ENCODE measurements at places on chromosomes 3 and 15.

DNA sequence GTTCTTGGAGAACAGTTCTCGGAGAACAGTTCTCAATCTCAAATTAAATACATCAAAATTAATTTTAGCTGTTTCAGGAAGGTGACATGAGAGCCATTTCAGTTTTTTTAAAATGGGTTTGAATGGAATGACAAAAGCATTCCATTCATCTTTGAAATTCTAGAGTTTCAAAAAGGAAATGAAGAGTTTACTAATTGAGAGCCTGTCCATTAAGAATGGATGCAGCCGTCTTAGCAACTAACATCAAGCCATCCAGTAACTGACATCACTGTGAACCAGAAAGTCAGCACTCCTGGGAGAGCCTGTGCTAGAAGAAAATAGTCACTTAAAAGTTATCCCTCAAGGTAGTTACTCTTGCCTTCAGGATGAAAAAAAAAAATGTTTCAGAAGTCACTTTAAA is 47.0 kb upstream of the FSTL1 start:
- DNase-seq = no peak

DNA sequence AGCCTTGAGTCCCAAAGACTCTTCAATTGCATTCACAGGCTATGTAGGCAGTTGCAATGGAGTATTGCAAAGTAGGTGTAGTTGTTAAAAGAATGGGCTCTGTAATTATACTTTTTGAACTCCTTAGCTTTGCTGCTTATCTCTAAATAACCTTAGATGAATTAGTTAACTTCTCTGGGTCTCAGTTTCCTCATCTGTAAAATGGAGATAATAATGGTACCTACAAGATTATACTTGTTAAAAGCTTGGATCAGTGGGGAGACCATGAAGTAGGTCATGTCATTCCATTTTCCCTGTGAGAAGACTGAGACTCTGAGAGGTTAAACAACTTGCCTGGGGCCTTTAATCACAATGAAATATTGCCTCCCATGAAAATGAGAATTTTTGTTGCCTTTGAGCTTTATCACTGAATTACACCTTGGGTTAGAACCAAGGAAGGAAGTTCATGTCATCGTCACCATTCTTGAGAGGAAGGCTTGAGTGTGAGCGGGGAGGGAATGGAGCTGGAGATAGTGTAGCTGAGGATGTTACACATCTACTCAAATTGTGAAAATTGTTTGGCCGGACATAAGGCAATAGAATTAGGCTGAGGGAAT is 38.1 kb downstream of the CTDSPL start:
- DNase-seq = no peak

GRCh38 chr3:69251078-69251805 is 128.8 kb upstream of the LMOD3 start:
- DNase-seq = no peak

- DNase-seq = no peak
Observed at GRCh38 chr15:62027263-62027565, 33.0 kb downstream of the VPS13C start.

- DNase-seq = peak; percentile 99
Observed at GRCh38 chr3:165642761-165643420, 194.3 kb downstream of the BCHE start.

DNA sequence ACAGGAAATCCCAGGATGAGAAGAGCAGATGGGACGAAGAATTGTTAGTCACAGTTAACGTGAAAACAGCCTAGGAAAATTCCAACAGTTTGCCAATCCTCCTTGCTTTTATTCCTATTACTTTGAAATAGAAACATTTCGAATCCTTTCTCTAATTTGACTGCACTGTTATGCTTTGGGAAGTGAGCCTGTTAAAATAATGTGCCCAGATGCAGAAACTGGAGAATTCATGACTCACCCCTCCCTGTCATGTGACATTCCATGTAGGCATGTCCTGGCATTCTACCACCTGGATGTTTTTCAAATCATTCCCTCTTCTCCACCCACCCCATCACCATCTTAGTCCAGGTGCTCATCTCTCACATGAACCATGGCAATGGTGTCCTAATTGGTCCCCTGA is 107.3 kb downstream of the MINAR1 start:
- peak; percentile 39 for DNase-seq

DNA sequence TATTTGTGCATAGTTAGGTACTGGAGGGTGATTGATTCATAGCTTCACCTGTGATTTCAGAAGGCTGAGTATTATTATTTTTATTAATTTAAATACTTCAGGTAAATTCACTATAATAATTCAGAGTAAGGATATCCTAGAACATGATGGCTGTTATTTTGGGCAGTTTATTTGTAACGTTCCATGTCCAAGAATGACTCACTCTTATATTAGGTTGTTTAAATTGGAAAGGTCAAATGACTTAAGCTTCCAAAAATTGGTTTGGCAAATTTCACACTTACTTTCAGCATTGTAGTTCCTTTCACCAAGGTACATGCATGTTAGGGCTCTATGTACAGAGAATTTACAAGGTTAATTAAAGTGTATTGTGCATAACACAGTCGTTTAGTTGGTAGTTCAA is 120.2 kb downstream of the EPHA3 start:
- DNase-seq = no peak

DNA sequence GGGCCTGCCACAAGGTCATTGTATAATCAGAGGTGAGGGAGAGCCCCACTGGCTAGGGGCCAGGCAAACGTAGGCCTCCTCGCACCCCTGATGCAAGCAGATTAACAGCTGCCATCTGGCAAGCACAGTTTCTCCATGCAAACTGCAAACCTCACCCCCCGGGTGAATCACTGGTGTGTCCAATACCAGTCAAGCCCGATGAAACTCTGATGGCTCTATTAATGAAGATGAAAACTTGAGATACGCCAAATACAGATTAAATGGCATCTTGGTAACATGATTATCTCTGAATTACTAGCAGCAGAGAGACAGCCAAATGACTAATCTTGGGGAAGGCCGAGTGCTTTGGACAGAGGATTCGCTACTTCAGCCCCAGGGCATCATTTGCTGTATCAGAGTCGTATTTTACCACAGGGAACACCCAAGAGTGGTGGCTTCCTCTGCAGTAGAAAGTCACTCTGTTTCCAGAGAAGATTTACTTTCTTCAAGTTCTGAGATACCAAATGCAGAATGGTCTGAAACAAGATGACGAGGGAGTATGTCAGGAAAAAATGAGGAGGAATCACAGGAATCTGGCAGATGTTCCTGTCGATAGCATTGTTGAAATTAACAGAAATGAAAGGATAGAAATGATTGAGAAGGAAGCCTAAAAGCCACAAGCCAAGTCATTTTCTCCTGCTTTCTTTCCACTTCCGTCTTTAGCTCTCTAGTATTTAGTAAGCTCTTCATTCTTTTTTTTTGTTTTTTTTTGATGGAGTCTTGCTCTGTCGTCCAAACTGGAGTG is 96.2 kb upstream of the NR2F2 start:
- peak; percentile 75 for DNase-seq

DNA sequence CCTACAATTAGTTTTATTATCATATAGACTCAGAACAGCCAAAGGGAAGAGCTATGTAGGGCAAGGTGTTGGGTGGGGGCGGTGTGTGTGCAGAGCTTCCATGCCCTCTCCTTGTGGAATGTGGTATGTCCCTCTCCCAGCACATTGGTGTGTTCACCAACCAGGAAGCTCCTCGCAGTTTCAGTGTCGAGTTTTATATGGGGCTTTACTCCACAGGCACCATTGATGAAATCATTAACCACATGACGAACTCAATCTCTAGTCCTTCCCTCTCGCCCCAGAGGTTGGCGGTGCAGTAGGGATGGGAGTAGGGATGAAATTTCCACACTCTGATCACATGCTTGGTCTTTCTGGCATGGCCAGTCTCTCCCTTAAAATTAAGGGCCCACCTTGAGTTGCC is 13.6 kb upstream of the SRP14 start:
- no peak for DNase-seq

DNA sequence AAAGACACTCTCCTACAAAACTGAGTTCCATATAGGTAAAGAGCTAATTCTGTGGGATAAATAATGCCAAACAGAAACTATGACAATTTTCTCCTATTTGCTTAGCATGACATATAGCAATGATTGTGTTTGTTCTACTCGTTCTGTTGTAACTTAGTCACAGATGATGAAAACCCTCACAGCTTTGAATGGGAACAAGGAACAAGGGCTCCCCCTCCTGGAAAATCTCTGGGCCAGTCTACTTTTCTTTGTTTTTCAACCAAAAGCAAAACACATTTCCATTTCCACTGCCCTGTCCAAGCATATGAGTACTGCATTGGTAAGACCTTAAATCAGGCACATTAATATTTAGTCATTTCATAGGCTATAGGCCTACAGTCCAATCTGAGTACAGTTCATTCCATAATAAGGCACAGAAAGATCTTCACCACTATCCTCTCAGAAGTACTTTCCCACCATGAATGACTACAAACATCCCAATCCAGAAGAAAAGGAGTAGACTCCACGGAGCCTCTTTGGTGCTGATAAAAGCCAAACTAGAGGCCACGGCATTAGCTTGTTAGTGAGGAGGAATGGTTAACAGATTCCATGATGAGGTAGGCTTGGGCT is 67.1 kb downstream of the ATP8B4 start:
- DNase-seq = peak; percentile 83

- DNase-seq = no peak
Observed at GRCh38 chr15:70053716-70054229, 43.9 kb downstream of the TLE3 start.

GRCh38 chr3:156513619-156514018 is 41.3 kb downstream of the SSR3 start:
- DNase-seq = no peak

DNA sequence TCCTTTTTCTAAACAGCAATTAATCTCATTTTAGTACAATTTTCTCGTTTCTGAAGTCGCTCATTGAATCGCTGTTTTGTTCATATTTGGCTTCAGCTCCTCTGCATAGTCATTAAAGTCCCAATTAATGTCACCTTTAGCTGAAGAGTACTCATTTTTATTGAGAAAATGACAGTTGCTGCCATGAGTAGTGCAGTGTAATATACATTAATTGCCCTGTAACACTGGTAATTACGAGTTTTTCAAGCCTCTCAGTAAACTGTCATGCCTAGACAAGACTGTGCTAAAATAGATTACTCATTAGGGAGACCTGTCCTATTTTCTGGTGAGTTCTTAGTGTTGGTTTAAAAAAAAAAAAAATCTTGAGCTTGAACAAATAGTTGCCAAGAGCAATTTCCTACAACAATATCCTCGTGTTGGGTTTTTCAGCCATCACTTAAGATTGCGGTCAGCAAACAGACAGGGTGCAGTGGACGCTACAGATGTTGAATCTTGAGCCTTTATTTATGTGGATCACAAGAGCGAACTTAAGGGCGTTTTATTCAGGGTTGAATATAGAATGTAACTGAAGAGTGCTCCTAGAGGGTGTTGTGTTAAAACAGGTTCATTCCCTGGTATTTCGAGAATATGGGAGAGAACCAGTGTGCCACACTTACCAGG is 176.0 kb downstream of the CDIN1 start:
- DNase-seq = no peak

GRCh38 chr3:169082076-169082475 is 581.4 kb downstream of the MECOM start:
- DNase-seq = no peak

- DNase-seq = no peak
Observed at GRCh38 chr3:154022606-154023005, 98.6 kb upstream of the ARHGEF26 start.

DNA sequence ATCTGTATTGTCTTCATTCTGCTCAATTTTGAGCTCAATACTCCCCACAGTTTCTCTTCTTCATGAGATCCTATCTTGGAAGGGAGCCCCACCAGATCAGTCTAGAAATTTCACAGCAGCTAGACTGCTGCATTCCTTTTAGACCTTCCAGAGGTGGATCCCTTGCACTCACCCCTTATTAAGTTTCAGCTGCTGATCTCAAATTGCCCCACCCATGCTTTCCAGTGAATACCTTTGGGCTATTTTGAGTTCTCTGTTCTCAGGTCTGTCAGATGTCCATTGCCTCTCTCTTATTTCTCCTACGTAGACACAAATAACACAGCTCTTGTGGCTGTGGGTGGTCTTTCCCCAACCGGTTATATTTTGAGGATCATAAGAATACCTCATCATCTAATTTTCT is 60.8 kb downstream of the GPR156 start:
- DNase-seq = no peak

- DNase-seq = no peak
Observed at GRCh38 chr3:18246336-18247060, 178.6 kb downstream of the SATB1 start.

DNA sequence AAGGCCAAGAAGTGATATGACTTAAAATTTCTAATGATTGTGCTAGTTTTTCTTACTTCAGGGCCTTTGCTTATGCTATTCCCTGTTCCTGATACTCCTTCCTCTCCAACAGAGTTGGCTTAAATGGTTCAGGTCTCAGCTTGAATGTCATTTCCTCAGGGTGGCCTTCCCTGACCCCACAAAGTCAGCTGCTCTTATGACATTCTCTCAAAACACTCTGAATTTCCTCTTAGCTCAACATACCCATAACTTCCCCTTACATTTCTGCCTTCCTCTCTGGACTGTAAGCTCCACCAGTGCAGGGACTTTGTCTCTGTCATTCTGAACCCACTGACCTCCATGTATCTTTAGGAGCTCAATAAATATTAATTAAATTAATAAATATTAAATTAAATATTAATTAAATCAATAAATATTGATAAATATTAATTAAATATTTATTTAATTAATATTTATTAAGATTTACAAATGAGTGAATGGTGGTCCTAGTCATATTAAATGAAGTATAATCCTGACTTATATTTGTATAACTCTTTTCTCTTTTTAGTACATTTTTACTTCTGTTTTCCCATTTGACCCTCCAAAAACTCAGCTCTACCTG is 17.9 kb upstream of the TMCC1 start:
- DNase-seq = no peak

GRCh38 chr3:3552761-3553160 is 246.5 kb upstream of the LRRN1 start:
- DNase-seq = peak; percentile 66

DNA sequence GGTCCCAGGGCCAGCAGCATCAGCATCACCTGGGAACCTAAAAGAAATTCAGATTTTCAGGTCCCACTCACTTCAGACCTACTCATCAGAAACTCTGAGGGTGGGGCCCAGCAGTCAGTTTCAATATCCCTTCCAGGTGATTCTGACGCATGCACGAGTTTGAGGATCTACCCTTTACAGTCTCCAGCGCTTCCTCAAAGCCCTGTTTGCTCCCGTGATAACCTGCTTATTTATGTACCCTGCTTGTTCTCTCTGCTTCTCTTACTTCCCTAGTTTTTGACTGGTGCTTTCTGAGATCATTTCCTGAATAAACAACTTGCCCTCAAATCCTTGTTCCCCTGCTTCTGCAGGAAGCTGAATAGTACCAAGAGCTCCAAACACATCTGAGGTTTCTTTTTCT is 245.3 kb downstream of the ZNF621 start:
- DNase-seq = no peak

DNA sequence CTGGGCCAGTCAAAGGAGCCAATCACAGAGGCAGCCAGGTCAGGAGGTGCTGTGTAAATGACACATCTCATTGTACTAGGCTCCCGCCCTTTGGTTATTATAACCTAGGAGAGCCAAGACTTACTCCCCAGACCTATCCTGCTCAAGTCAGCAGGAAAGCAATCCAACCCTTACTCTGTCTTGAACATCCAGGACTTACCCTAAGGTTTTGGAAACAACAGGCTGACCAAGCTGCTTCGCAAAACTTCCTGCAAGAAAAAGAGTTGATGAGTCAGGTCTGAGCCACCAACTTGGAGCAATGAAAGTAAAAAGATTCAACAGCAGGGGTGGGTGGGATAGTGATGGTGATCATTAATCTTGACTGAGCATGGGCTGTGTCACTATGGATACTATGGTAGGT is 144.4 kb downstream of the MYLK start:
- DNase-seq = peak; percentile 83

GRCh38 chr3:112197131-112197530 is 64.1 kb upstream of the GCSAM start:
- no peak for DNase-seq
